Activated CD4-positive, alpha-beta T cell treated with anti-CD3 and anti-CD28 coated beads, Interleukin-2, amount 50 U/mL, for 4 hours (primary cell): ENCODE measurements at places on chromosomes 12 and 14.
A peak's percentile ranks its signal among the peaks of the same experiment; 100 is the strongest.

GRCh38 chr12:124679533-124680371 is 112.3 kb upstream of the NCOR2 start:
- DNase-seq: no peak

GRCh38 chr12:127287256-127287655 is 979.7 kb upstream of the TMEM132C start:
- DNase-seq: no peak

- DNase-seq: no peak
Measured at GRCh38 chr14:59107819-59108218, 80.6 kb upstream of the DAAM1 start.

GRCh38 chr12:98674841-98675240 is 29.8 kb downstream of the APAF1 start:
- no peak for DNase-seq

GRCh38 chr12:52526511-52526951 is 6.3 kb upstream of the KRT5 start:
- no peak for DNase-seq

GRCh38 chr12:113812411-113813228 is 153.5 kb downstream of the RBM19 start:
- no peak for DNase-seq

DNA sequence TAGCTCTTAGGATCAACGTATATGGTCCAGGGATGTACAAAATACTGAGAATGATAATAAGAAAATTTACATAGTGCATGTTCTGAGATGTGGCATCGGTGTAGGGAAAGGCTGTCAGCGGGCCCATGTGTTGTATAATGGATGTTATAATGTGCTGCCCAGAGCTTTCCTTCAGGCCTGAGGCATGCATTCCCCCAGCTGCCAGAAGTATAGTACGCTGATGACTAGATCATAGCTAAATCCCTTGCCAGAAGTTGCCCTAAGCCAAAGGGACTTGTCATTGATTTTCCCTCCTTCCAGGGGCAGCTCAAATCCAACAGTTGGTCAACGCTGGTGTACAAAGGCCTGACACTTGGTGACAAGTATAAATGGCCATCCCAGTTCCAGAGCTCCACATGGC is 6.5 kb upstream of the OR11G2 start:
- no peak for DNase-seq

- DNase-seq: no peak
Measured at GRCh38 chr14:92433407-92433806, 80.2 kb upstream of the RIN3 start.

DNA sequence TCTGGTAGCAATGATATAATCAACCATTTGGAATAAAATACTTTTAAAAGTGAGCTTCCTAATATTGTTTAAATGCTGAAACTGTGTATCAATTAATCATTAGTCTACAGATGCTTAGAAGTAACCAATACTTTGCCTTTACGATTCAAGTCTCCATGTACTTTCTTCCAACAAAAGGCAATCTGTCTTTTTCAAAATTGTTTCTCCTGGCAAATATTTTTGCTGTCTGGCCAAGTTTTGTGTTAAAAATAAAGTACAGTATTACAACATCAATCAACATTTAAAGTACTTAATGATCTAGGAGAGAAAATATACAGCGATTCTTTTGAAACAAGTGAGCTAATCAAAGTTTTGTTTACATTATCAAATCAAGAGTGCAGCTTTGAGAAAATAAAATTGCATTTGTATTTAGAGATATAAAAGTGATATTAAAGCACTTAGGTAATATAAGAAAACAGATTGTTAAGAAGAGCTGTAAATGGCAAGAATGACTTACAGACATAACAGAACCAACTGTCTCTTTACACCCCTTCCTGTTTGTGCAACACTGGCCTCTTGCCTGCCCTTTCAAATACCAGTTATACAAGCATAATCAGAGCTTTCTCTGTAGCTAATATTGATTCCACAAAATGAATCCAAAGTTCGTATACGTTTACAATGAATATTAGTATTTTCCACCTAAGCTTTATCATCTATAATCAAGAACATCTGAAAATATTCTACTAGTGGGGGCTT is 38.2 kb upstream of the FBLN5 start:
- DNase-seq: no peak

DNA sequence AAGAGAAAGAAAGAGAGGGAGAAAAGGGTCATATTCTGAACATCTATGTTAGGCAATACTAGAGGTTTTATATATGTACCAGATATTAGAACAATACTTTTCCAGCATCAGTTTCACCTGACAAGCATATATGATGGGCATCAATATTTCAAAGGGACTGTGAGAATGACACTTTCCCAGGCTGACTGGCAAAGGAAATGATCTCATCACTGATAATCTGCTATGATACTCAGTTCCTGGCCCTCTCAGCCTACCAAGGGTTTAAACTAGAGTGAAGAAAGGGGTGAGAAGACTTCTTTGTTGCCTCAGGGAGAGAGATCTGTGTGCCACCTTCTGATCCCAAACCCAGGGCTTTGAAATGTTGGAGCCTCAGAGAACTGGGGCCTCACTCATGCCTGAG is 183.5 kb downstream of the TTC8 start:
- no peak for DNase-seq

DNA sequence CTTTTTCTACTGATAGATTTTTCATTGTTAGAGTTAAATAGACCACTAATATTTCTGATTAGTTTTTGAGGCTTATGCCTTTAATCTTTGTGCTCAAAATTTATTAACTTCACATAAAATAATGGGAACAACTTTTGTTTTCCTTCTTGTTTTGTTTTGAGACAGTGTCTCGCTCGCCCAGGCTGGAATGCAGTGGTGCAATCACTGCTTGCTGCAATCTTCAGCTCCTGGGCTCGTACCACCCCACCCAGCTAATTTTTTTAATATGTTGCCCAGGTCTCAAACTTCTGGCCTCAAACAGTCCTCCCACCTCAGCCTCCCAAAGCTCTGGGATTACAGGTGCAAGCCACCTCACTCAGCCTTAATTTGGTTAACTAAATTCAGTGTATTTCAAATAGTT is 16.8 kb downstream of the SCFD1 start:
- DNase-seq: no peak

- no peak for DNase-seq
Measured at GRCh38 chr12:4934407-4935035, 24.8 kb downstream of the KCNA1 start.

GRCh38 chr12:43325786-43326185 is 226.2 kb downstream of the ADAMTS20 start:
- DNase-seq: no peak

DNA sequence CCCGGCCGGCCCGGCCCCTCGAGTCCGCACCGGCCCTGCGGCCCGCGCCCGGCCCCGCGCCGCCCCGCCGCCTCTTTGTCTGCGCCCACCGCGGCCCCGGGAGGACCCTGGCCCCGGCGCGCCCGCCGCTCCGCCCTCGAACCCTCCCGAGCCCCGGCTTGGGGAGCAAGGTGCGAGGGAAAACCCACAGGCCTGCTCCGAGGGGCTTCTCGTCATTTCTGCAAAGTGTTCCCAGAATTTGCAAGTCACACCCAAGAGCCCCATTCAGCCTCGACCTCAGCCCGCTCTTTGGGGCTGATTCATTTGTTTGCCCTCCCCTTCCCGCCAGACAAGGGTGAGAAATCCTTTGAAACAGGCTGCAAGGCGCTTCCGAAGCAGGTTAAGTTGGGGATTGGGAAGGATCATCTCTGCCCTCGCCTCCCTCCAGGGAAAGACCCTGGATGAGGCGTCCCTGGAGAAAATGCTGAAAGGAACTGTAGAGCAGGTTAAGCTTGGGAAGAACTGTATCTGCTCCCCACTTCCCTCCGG is 325 bp upstream of the CLIP1 start:
- DNase-seq: peak; percentile 54

- DNase-seq: no peak
Measured at GRCh38 chr12:84085046-84085445, 827.6 kb downstream of the SLC6A15 start.

DNA sequence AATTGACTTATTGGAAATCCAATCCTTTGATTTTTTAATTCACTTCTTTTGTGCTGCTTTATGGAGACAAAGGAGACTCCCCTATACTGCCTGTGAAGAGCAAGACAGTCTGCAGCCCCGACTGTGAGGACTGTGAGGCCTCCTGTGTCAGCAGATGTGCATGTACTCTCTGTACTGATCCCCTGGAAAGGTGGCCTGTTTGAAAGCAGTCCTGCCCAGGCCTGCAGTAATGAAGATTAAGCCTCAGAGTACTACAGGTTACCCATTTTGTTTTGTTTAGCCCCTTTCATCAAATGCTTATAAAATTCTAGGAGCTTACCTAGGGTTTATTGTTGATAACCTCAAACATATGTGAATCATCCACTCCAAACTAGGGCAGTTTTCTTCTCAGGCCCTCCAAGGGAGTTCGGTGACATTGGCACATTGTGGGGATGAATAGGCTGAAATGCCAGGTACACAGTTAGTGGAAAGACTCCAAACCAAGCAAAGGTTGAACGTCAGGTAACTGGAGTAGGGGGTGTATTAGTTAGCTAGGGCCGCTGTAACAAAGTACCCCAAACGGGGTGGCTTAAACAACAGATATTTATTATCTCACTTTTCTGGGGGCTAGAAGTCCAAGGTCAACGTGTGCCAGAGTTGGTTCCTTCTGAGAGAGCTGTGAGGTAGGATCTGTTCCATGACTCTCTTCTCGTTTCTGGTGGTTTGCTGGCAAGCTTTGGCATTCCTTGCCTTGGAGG is 208.7 kb upstream of the BCL2L14 start:
- no peak for DNase-seq

- DNase-seq: no peak
Measured at GRCh38 chr12:116370004-116370404, 92.5 kb upstream of the MED13L start.

- DNase-seq: no peak
Measured at GRCh38 chr14:55706893-55707292, 126.9 kb downstream of the KTN1 start.

GRCh38 chr12:106035421-106035820 is 103.3 kb downstream of the NUAK1 start:
- no peak for DNase-seq

DNA sequence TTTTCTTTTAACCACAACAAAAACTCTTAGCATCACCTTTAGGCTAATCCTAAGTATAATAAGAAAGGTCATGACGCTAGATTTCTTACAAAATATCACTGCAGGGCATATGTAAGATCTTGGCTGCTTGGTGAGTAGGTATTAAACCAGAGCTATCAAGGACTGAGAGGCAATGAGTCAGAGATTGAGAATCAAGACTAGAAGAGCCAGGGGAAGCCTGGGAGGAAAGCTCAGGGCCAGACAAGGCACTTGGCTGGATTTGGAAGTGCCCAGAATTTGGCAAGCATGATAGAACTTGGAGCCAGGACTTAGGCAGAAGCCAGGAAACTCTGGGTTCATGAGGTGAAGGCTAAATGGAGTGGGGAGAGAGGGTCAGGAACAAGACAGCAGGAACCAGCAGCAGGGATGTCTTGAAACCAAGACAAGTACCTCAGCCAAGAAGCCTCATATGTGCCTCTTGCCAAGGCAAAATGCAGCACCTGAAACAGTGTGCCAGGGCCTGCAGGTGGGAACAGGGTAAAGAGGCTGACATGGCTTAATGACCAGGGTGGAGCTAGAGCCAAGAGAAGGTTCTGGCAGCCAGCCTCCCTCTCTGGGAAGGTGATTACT is 49.9 kb downstream of the PTHLH start:
- no peak for DNase-seq

DNA sequence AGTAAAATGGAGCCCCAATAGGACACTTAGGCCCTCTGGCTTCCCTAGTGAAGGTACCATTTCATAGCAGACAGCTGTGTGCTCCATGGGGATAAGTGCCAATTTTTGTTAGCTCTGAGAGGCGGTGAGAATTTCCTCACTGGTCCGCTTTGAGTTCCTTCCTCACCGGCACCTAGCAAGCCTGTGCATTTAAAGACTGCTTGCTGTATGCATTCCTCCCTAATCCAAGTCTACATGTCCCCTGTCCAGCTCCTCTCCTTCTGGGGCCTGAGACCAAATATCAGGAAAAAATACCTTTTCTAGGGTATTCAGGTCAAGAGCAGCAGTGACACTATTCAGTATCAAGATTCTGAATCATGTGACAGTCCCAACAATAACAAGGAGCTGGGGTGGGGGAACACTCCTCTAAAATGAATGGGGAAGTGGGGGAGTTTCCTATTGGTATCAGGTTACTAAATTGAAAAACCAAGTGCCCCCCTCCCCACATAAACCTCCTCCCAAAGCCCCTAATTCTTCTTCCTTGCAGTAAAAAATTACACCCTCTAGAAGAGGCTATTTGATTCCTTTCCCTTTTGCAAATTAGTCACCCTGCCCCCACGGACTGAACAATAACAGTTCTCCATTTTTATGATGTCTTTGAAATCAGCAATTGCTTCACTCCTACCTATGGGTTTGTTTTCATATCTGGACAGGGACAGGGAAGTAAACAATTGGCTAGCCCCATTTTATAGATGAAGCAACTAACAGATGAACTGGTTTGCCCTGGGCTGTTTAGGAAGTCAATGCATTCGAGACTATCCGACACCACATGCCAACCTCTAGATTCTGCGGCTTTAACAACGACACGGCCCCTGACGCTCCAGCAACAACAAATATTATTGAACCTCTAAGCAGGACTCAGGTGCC is 28.9 kb downstream of the BCL11B start:
- DNase-seq: no peak

GRCh38 chr12:46507766-46508165 is 135.2 kb upstream of the SLC38A2 start:
- no peak for DNase-seq

- no peak for DNase-seq
Measured at GRCh38 chr12:5768581-5769196, 176.4 kb downstream of the ANO2 start.

DNA sequence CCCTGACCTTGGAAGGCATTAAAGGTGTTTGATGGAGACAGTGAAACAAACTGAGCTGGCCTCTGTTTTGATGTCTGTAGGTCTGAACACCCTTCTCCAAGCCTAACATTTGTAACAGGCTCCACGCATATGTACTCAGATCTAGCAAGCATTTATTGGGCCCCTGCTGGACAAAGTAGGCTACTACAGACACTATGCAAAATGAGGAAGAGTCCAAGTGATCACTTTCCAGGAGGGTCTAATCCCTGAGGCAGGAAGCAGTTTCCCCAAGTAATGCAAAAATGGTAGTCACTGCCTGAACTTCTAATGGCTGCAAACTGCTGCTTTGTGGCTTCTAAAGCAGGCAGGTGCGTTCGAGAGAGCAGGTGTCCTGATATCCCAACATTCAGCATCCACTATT is 405.8 kb downstream of the MED13L start:
- DNase-seq: no peak
